ENCODE measurements at places on chromosomes 1 and 21.

DNA sequence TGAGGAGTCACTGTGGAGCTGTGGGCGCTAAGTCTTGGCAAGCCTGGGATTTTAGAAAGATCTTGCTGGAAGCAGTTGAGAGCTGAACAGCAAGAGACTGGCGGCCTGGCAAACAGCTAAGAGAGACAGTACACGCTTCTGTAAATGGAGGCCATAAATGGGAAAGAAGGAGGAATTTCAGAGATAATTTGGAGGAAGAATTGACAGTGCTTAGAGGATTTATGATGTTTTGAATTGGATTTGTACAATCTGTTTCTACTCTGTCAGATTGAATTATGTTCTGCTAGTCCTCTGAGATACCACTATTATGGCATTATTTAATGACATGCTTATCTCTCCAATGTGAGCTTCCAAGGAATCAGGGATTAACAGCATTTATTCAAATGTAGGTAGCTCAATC is 50.1 kb downstream of the ABCA4 start:
- DNase-seq, result no peak

DNA sequence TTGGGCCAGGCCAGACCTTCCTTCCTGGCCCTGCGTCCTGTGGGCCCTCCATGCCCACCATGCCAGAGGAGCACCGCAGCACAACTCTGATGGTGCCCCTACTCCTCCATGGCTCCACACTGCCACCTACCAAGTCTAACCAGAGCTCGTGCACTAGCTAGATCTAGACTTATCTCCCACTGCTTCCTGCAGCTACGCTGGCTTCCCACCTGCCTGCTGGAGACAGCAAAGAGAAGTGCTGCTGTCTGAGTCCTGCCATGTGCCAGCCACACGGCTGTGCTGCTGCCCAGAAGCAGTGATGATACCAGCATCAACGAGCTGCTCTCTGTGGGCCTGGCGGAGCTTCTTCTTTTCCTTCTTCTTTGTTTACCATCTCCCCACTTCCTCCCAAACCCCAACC is 4.5 kb downstream of the GUCA2B start:
- DNase-seq, result no peak

DNA sequence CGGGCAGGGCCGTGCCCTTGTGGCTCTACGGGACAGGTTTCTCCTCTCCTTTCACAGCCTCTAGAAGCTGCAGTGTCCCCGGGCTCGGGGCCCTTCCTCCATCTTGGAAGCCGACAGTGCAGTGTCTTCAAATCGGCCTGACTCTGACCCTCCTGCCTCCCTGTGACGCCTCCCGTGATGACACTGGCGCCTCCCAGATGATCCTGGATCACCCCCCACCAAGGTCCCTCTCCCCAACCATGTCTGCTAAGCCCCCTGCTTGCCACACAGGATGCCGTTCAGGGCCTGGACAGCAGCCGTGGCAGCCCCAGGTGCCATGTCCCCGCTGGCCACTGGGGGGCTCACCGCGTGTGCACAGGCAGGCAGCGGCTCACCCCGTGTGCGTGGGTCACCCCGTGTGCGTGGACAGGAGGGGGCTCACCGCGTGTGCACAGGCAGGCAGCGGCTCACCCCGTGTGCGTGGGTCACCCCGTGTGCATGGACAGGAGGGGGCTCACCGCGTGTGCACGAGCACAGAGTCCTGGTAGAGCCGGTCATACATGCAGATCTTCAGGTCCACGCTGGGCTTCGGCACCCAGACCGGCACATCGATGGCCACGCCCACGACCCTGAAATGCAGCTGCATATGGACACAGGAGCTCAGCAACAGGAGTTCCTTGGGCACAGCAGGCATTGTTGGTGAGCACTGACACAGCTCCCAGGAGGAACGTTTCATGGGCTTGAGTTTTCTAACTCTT is 24.9 kb upstream of the TMEM52 start:
- no peak for DNase-seq

- DNase-seq, result no peak
Observed at GRCh38 chr1:233668725-233669294, 54.9 kb downstream of the KCNK1 start.

GRCh38 chr1:36175137-36176095 is 19.5 kb downstream of the MAP7D1 start:
- DNase-seq, result no peak

- no peak for DNase-seq
Observed at GRCh38 chr21:23452384-23453083, 2154.7 kb downstream of the MRPL39 start.

DNA sequence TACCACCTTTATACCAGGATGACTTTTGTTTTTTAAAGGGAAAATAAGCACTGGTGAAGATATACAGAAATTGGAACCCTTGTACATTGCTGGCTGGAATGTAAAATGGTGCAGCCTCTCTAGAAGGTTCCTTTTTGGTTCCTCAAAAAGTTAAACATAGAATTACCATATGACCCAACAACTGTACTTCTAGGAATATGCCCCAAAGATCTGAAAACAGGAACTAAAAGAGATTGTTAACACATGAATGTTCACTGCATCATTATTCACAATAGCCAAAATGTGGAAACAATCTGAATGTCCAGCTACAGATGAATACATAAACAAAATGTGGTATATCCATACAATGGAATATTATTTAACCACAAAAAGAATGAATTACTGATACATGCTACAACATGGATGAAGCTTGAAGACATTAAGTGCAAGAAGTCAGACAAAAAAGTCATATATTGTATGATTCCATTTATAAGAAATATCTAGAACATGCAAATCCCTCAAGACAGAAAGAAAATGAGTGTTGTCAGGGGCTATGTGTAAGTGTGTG is 84.9 kb upstream of the DMRTA2 start:
- no peak for DNase-seq

GRCh38 chr1:42737257-42737656 is 2.8 kb downstream of the CLDN19 start:
- no peak for DNase-seq

DNA sequence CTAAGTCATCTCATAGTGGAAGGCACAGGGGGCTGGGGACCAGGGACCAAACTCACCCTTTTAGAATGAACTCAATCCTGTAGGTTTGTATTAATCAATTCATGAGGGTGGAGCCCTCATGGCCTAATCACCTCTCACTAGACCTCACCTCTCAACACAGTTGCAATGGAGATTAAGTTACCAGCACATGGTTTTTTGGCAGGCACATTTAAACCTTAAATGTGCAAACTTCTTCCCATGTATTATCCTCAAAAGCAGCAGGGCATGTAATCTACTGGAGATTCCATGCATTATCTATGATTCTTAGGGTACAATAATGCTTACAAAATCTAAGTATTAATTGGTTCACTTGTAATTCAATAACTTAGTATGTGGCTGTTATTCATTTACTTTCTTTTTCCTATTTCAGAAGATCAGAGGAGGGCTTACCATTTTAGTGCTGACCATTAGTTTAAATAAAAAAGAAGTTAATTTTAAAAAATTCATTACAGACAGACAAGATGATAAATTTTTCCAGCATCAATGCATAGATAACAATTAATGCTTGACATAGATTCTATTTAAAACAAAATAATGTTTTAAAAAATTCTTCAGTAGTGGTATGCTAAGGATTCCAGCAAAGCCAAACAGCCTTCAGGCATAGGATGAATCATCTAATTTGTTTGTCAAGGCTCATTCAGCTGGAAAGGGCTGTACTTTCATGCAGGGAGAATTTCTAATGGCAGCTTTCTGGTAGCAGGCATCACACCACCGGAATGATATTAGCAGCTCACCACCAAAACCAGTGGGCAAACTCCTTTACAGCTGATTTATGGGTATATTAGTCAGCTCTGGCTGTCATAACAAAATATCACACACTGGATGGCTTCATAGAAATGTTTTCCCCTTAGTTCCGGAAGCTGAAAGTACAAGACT is 124.6 kb upstream of the ZNF648 start:
- DNase-seq, result no peak

DNA sequence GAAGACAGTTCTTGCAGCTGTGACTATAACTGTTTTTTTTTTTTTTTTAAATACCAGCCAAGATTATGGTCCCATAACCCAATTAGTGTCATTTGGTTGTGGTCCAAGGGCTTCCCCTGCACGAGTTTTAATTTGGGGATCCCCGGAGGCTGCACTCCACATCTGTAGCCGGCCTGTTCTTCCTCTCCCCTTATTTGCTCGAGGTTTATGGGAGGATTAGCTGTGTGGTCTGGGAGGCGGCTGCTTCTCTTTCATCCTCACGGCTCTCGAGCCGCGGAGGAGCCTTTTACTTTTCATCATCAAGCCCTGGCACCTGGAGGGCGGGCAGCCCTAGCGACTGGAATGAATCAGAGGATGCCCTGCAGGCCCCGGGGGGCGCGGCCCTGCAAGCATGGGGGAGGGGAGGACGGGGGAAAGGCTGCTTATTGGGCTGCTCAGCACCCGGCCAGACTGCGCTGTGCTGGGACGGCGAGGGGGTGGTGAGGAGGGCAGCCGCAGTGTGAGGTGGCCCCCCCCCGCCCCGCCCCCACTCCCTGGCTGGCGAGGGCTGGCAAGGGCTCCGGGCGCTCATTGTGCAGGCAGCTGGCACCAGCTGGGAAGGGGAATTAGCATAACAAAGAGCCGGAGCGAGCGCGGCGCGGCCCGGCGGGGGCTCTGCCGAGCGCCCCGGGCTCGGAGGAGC is 18.5 kb downstream of the SERTAD4 start:
- DNase-seq, result no peak

- no peak for DNase-seq
Observed at GRCh38 chr1:72954943-72955342, 672.6 kb upstream of the NEGR1 start.

DNA sequence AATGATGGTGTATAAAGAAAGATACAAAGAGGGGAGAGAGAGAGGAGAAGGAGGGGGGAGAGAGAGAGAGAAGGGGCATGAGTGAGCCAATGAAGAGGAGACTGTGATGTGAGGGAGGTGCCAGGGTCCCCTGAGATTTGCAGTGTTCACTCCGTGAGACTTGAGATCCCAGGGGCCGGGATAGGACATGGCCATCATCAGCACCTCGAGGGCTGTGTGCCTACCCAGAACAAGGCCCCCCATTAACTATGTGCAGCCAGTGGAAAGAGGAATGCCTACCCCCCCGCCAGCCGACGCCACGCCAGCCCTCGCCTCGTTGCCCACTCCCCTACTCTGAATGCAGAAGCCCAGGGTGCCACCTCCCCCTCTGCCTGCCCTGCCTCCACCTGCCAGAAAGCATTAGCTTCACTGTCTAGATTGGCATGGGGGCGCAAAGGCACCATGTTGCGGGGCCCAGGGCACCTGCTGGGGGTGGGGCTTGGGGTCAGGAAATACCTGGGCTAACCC is 14.8 kb downstream of the LGR6 start:
- no peak for DNase-seq

DNA sequence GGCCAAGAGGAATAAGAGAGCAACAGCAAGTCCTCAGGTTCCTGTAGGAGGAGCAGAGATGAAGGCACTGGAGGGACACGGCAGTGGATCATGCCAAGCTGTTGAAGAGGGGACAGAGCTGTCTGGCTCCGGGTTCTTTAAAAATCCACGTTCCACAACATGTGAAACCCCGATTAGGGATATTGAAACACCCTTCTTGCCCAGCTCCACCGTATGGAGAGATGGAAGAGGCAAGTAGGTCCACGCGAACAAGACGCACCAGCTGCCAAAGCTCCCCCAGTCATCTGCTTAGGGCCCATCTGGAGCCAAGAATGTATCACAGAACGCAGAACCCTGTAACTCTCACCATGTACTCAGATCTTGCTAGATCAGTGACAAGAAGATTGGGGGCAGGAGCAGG is 3.9 kb downstream of the C1orf198 start:
- no peak for DNase-seq

- no peak for DNase-seq
Observed at GRCh38 chr1:59332983-59333382, 36.1 kb downstream of the FGGY start.

DNA sequence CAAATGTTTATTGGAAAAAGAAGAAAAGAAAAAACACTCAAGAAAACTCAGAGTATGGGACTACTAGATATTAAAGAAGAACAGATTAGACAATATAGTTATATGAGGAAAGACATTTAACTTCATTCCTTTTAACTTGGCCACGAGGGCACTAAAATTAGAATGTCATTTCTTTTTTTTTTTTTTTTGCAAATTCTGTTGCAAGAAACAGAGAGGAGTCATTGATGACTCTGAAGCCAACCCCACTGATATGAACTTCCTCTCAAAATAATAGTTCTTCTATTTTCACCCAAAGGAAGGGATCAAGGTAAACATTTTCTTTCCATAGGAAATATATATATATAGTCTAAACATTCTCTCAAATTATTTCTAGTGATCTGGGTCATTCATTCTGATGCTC is 24.6 kb upstream of the PEX19 start:
- no peak for DNase-seq

- no peak for DNase-seq
Observed at GRCh38 chr1:175443332-175443731, 250.8 kb upstream of the KIAA0040 start.

DNA sequence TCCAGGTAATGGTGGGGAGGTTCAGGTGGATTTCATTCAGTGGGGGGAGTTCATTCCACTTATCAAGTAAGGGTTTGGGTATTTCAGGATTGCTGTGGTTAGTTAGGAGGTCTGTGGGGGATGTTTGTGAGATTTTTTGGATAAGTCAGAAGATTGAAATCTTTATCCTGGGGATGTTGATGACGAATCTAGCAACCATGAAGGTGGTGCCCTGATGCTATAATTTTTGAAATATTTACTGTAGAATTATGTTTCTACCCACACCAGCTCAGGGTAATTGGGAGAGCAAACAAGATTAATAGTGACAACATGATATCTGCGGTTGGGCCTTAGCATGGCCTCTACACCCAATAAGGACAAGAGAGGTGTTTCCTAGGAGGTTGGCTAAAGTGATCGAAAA is 28.3 kb downstream of the SUCO start:
- no peak for DNase-seq

- no peak for DNase-seq
Observed at GRCh38 chr1:154521695-154522094, 19.5 kb upstream of the SHE start.

- DNase-seq, result no peak
Observed at GRCh38 chr1:215926670-215927069, 359.6 kb downstream of the KCTD3 start.

DNA sequence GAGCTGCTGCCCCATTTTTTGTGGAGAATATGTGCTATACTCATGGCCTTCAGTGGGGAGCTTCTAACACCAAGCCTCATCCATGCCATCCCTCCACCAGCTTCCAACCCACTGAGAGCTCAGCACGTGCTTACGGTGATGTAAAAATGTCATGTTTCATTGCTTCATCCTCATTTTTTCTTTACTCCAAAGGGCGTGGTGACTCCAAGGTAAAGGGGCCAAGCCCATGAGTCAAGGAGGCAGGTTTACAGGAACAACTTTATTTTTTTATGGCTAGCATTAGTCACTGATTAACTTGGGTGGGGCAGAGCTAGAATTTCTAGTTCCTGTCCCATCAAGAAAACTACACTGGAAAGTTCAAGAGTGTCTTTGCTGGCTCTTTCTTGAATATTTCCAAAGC is at the start of gene C1orf226:
TSS of gene C1orf226 (plus strand) at position 346 of the 400 bp plus-strand sequence. CDS start 174 bp downstream, outside the sequence.
- no peak for DNase-seq

- DNase-seq, result no peak
Observed at GRCh38 chr1:224245188-224245587, 62.1 kb downstream of the DEGS1 start.

- DNase-seq, result no peak
Observed at GRCh38 chr1:153799016-153799415, 23.8 kb downstream of the SLC27A3 start.
